ENCODE measurements at places on chromosomes 7 and 10.
A peak's percentile ranks its signal among the peaks of the same experiment; 100 is the strongest.

GRCh38 chr7:85702348-85702747 lies 515.5 kb upstream of the SEMA3D start:
- DNase-seq: no peak

DNA sequence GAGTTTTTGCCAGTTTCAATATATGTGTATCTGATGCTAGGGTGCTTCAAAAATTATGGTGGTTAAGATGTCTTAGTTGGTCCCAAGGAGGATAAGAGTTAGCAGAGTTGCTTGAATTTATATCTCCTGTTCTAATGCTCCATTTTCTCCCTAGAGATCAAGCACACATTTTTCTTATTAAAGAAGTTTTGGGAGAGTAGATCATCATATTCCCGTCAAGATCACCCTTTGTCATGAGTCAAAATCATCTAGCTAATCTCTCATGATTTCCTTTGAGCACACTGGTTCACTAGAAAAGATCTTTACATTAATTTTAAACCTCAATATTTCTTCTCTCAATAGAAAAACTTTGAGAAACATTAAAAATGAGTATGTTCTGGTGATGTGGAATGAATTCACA lies 429.9 kb upstream of the SEMA3A start:
- DNase-seq: no peak

GRCh38 chr7:143510854-143511592 lies 33.4 kb downstream of the TAS2R41 start:
- no peak for DNase-seq

- peak; percentile 22 for DNase-seq
Observed at GRCh38 chr10:18400906-18401245, 250.5 kb downstream of the NSUN6 start.

- no peak for DNase-seq
Observed at GRCh38 chr7:142457146-142457703, 199.4 kb upstream of the PRSS58 start.

All from endothelial cell (in vitro differentiated cells).